ENCODE measurements at places on chromosomes 7 and 10. TPM values are rescaled to one million over a fixed set of nuclear protein-coding genes. Genes with fewer than 3 reads are reported as not detected.

- peaks cover 6% of the 10 kb centered on the region for H3K4me1 ChIP-seq
- no peaks in the 10 kb centered on the region for H3K27me3 ChIP-seq
- H3K27ac ChIP-seq = no peak overlapping the region
- peaks cover 7% of the 10 kb centered on the region for H3K36me3 ChIP-seq
- no peak for DNase-seq
These were observed 31.3 kb downstream of the DNAJC9 start for GRCh38 chr10:73215749-73216148.

- H3K4me1 ChIP-seq = peaks cover 14% of the 10 kb centered on the region
- H3K27me3 ChIP-seq = peaks cover 19% of the 10 kb centered on the region
- DNase-seq = no peak
- H3K27ac ChIP-seq = no peak within 1 kb of the TSS
- peak within 1 kb of the TSS; percentile 57 for H3K4me3 ChIP-seq
These were observed at the start of gene MMD2 for GRCh38 chr7:4958477-4959301. TSS of gene MMD2 (minus strand) at chr7:4959187. CDS start at chr7:4959017, 170 bp downstream.

GRCh38 chr10:77619964-77620703 lies 17.5 kb downstream of the KCNMA1 start:
- no peaks in the 10 kb centered on the region for H3K27me3 ChIP-seq
- H3K27ac ChIP-seq = peak overlapping the region; percentile 16
- peaks cover 65% of the 10 kb centered on the region for H3K4me1 ChIP-seq
- no peak overlapping the region for H3K4me3 ChIP-seq
- DNase-seq = no peak

DNA sequence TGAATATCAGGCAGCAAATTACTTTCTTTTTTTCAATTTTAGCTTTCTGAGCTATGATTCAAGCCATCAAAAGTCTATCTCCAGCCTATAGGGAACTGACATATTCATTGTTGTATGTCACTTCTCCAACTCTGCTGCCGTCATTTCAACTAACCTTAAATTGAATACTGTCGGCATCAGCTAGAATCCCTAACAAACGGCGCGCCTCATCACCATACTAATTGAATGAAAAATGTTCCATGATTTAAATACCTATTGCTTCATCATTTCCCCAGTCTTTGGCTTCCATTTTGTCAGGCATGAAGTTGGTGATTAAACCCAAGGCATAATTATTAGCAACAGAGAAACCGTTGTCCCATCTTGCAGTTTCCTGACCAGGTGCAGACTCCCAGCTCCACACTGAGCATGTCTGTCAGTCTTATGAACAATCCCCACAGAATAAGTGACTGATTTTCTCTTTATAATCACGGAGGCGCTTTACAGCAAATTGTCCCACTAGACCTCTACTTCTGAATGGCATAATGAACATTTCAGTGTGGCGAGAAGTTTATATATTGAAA lies 83.5 kb upstream of the NPY start:
- no peak overlapping the region for H3K4me3 ChIP-seq
- H3K27ac ChIP-seq = no peak overlapping the region
- no peaks in the 10 kb centered on the region for H3K4me1 ChIP-seq
- H3K36me3 ChIP-seq = no peaks in the 10 kb centered on the region
- H3K27me3 ChIP-seq = no peaks in the 10 kb centered on the region

DNA sequence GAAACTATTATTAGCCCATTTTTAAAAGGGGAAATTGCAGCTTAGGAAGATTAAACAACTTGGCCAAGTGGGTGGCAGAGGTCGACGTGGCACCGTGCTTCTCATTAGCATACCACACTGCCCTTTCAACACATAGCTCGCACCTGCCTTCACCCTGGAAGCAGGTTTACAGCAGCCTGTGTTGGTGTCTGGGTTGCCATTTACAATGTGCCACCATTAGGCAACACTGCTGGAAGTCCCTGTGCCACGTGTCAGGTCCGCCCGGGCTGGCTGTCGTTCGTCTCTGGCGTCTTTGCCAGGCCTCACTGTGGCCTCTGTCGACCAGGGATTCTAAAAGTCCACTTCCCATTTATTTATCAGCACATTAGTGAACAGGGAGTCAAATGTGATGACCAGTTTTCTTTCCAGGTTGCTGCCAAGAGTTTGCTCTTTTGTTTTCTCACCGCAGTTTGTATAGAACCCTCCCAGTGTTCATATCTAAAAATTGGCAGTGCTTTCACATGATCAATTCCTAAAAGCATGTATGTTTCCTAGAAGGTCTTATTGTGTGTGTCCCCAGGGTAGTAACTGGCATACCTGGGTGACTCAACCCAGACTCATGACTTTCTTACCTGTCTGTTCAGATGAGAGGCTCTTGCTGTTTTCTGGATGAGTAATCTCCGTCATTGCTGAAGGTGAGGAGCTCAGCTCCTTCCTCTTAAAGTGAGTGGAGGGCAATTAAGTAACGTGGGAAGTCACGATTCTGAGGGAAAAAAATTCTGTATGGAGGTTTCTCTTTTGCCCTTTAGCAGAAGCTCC lies 9.2 kb downstream of the INSIG1 start:
- no peaks in the 10 kb centered on the region for H3K4me1 ChIP-seq
- H3K27ac ChIP-seq = no peak overlapping the region
- no peak for DNase-seq
- H3K4me3 ChIP-seq = no peak overlapping the region
- peaks cover 71% of the 10 kb centered on the region for H3K36me3 ChIP-seq

GRCh38 chr7:123769371-123769770 lies 20.6 kb upstream of the WASL start:
- no peaks in the 10 kb centered on the region for H3K4me1 ChIP-seq
- H3K27ac ChIP-seq = no peak overlapping the region
- no peaks in the 10 kb centered on the region for H3K27me3 ChIP-seq
- H3K4me3 ChIP-seq = no peak overlapping the region
- DNase-seq = no peak
- H3K36me3 ChIP-seq = no peaks in the 10 kb centered on the region

DNA sequence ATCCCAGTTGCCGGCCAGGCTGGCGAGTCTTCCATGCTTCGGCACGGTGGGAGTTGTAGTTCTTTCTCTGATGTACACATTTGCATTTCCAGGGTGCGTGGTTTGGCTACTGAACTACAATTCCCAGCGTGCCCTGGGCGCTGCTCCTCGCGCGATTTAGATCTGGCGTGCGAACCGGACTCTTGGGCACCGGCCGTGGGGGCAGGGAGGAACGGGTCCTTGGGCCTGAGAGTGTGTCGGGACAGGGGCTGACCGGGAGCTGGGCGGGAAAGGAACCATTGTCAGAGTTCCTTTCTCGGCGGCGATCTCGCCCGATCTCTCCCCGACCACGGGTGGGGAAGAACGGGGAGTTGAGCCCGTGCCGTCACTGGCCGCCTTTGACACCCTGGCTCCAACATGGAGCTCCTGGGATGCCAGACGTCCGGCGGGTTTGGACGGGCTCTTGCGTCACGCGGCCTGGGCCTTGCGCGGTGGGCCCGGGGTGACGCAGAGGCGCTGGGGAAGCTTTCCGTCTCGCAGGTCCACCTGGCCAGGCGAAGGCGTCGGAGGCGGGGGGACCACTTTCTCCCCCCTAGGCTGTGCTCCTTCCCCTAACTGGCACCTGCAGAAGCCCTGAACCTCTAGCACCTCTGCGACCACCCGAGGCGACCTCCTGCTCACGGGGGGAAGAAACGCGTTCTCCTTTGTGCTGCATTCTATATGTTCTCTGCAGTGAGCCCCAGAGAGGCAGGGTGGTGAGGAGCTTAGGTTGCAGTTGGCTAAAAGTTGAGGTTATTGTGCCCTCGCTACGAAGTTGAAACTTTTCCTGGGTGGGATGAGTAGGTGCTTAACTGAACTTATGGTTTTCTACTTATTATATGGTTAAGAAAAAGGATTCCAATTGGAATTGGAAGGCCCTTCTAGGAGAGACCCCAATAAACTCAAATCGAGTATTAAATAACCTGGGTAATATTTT lies 824 bp downstream of the IFRD1 start:
- H3K27me3 ChIP-seq = no peaks in the 10 kb centered on the region
- H3K4me1 ChIP-seq = peaks cover 50% of the 10 kb centered on the region
- peak overlapping the region; percentile 84 for H3K4me3 ChIP-seq
- peak overlapping the region; percentile 100 for H3K27ac ChIP-seq

- no peak overlapping the region for H3K27ac ChIP-seq
- H3K36me3 ChIP-seq = no peaks in the 10 kb centered on the region
- H3K27me3 ChIP-seq = no peaks in the 10 kb centered on the region
- H3K4me3 ChIP-seq = no peak overlapping the region
- no peaks in the 10 kb centered on the region for H3K4me1 ChIP-seq
- no peak for DNase-seq
These were observed 23.6 kb downstream of the CFAP46 start for GRCh38 chr10:132918617-132919373.

- DNase-seq = no peak
- H3K4me3 ChIP-seq = no peak overlapping the region
- no peak overlapping the region for H3K27ac ChIP-seq
These were observed 173.6 kb downstream of the RNF133 start for GRCh38 chr7:122525355-122525754.

Gene HGF
- 13.4 TPM for total RNA-seq

Gene SGCE
- 135 TPM for total RNA-seq

DNA sequence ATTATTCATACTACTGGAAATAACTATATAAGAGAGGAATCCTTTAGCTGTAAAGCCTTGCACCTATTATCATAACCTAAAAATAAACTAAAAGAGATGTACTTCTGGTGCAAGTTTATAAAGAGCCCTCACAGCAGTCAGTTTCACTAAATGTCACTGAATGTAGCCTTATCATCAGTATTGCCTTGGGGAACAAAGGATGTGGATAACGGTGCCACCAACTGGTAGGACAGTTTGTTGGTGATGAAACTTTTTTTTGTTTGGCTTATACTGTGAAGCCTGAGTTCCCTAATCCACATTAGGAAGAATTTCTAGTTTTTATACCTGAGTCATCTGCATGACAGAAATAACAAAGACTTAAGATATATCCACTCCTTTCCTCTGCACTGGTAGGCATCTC lies 117.9 kb upstream of the COL1A2 start:
- no peak for DNase-seq
- no peak overlapping the region for H3K4me3 ChIP-seq
- no peaks in the 10 kb centered on the region for H3K4me1 ChIP-seq
- H3K36me3 ChIP-seq = no peaks in the 10 kb centered on the region

GRCh38 chr10:58241346-58241745 lies 26.3 kb downstream of the IPMK start:
- H3K4me3 ChIP-seq = no peak overlapping the region
- H3K27me3 ChIP-seq = no peaks in the 10 kb centered on the region
- H3K36me3 ChIP-seq = peaks cover 5% of the 10 kb centered on the region
- no peak for DNase-seq

DNA sequence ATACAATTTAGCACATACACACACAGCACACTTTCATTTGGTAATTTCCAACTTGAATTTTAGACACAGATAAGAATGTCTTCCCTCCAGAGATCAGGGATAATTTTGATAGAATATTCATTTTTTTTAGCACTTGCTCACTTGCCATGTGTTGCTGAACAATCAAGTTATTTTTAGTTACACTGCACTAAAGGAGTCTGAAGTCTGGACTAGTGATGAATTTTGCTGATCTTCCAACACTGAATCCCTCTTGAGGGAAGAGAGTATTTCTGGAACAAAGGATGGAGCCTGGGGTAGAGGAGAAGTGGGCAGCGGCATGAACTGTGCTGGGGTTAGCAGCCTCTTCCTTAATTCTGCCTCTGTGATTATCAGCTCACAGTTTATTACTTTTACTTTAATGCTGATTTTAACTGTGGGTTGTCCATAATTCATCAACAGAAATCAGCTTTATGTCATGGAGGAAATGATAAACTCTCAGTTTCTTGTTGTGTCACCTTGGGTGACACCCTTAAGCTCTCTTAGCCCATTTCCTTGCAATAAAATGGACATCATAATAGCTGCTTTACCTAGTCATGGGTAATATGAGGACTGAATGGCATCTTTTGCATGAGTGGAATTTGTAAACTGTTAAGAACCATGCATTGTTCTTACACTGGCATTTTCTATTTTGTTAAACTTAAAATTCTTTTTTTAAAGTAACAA lies 32.1 kb downstream of the SGPL1 start:
- no peak overlapping the region for H3K27ac ChIP-seq
- H3K4me3 ChIP-seq = no peak overlapping the region
- no peaks in the 10 kb centered on the region for H3K27me3 ChIP-seq
- no peak for DNase-seq

DNA sequence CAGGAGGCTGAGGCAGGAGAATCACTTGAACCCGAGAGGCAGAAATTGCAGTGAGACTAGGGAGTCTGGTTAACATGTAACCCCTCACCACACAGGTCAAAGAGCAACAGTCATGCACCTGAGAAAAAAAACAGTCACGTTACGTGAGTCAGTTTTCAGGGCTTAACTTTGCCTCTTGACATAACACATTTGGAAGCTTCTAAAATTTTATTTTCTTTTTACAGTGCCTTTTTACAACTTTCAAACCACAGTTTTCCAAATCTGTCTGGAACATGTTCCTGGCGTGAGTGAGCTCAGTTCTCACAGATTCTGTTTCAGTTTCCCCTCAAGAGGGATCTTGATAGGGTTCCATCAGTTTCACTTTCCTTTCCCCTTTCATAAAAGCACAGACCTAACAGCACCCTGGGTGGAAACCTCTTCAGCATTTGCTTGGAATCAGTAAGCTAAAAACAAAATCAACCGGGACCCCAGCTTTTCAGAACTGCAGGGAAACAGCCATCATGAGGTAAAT lies 4.4 kb downstream of the IFIT3 start:
- no peak for DNase-seq
- H3K27ac ChIP-seq = peak overlapping the region; percentile 64
- no peaks in the 10 kb centered on the region for H3K27me3 ChIP-seq
- no peaks in the 10 kb centered on the region for H3K36me3 ChIP-seq

GRCh38 chr7:95172420-95172819 lies 151.9 kb downstream of the PON1 start:
- H3K4me3 ChIP-seq = no peak overlapping the region
- no peaks in the 10 kb centered on the region for H3K36me3 ChIP-seq
- no peak for DNase-seq
- no peaks in the 10 kb centered on the region for H3K4me1 ChIP-seq

Gene JCAD
- total RNA-seq = 65.2 TPM

GRCh38 chr7:44970523-44971051 lies 8.2 kb downstream of the MYO1G start:
- H3K4me3 ChIP-seq = no peak overlapping the region
- H3K27me3 ChIP-seq = peaks cover 4% of the 10 kb centered on the region
- no peaks in the 10 kb centered on the region for H3K4me1 ChIP-seq
- no peak for DNase-seq
- no peaks in the 10 kb centered on the region for H3K36me3 ChIP-seq

DNA sequence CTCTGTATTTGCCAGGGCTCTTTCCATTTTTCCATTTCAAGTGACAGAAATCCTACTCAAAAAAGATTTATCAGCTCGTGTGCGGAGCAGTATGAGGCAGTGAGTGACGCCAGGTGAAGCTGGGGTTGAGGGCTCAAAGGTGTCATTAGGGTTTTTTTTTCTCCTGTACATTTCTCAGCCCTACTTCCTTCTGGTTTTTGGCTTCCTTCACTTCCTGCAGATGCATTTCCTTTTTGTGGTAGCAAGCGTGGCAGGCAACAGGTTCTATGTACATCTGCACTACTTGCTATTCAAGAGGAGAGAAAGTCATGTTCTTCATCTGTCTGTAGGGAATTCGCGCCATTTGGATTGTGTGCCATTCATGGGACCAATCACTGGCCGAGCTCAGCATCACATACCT lies 52.8 kb upstream of the AOAH start:
- H3K36me3 ChIP-seq = no peaks in the 10 kb centered on the region
- H3K27ac ChIP-seq = no peak overlapping the region
- no peaks in the 10 kb centered on the region for H3K27me3 ChIP-seq
- no peak overlapping the region for H3K4me3 ChIP-seq

Gene GPNMB
- total RNA-seq = 75.2 TPM

- H3K27me3 ChIP-seq = no peaks in the 10 kb centered on the region
- DNase-seq = no peak
- no peak overlapping the region for H3K27ac ChIP-seq
- no peak overlapping the region for H3K4me3 ChIP-seq
These were observed 149.4 kb upstream of the ASAH2 start for GRCh38 chr10:50400694-50401093.

Gene FZD8
- 13.8 TPM for total RNA-seq
